ENCODE measurements at places on chromosomes 12 and 14.
A peak's percentile ranks its signal among the peaks of the same experiment; 100 is the strongest.

DNA sequence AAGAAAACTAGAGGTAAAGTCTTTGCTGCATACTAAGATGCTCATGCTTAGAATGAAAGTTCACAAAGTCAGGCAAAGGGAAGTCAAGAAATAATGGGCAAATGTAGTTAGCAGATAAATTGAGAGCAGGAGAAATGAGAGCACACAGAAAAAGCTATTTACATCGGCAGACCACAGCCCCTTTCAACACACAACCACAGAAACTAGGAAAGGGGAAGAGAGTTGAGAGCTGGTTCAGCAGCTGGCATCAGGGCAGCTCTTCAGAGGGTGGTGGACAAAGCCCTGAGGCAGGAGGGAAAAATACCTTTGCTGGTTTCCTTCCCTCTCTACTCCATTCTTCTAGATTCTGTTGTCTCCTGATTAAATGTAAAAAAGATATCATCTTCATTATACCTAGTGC lies 95.4 kb upstream of the ANO4 start:
- no peak for DNase-seq

DNA sequence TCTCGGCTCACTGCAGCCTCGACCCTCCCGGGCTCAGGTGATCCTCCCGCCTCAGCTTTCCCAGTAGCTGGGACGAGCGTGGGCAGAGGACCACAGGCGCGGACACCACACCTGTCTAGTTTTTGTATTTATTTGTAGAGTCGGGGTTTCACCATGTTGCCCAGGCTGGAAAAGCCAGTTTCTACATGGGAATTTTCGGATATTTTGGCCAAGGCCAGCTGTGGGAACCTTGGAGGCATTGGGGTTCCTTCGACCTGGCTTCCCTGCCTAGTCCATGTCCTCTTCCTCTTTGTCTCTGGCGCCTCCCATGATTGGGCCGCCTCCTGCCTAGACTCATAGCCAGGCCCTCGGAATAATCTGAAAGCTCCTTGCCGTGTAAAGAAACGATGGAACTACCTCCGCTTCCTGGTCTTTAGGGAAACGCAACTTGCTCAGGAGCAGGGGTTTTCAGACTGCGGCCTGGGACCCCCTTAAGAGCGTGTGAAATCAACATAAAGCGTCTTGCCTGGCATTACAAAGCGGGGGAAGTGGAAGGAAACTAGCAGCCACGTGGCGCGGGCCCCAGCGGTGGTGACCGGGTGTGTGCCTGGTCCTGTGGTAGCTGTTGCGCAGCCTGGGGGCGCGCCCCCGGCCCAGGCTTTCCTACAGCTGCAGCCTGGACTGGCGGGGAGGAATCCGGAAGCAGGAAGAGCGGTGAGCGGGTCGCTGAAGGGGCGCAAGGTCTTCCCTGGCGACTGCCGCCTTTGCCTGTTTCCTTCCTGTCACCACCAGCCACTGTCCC lies 1.4 kb upstream of the HSP90AA1 start:
- peak; percentile 55 for DNase-seq

DNA sequence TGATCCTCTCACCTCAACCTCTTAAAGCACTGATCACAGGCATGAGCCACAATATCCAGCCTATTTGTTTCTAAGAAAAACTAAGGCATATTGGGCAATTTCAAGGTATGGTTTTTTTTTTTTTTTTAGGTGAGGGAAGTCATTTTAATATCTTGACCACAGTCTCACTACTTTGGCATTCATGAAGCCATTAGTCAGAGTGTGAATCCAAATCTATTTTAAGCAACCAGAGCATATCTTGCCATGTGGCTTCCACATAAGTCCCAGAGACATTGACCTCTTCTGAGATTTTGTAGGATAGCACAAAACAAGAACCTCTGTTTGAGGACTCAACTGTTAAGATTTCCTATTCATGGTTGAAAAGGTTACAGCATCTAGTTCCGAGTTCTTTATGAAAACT lies 130.3 kb upstream of the RBM19 start:
- DNase-seq = no peak

GRCh38 chr14:34387974-34388516 lies 74.0 kb downstream of the SPTSSA start:
- DNase-seq = no peak

GRCh38 chr12:130764475-130765185 lies 48.5 kb upstream of the RIMBP2 start:
- DNase-seq = peak; percentile 68

GRCh38 chr12:21239866-21240265 lies 94.9 kb downstream of the SLCO1A2 start:
- no peak for DNase-seq

GRCh38 chr12:55039395-55040354 lies 19.9 kb downstream of the NEUROD4 start:
- DNase-seq = no peak

- no peak for DNase-seq
These were observed 66.2 kb upstream of the PTGR2 start for GRCh38 chr14:73785336-73785833.

DNA sequence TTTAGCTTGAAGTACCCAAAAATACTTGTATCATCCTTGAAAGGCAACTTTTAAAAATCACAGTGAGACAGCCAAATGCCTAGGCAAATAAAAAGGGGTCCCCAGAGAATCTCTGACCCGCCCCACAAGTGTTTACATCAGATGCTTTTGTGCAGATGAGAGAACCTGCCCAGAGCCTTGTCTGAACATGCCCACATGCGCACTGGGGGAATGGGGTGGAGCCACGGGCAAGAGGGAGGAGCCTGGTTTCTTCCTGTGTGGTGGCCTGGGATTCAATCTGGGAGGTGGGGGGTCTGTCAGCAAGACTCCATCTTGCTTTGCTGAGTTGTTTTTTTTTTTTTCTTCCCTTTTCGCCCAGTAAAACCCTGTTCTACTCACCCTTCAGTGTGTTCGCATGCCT lies 381.7 kb upstream of the CCDC196 start:
- DNase-seq = no peak

DNA sequence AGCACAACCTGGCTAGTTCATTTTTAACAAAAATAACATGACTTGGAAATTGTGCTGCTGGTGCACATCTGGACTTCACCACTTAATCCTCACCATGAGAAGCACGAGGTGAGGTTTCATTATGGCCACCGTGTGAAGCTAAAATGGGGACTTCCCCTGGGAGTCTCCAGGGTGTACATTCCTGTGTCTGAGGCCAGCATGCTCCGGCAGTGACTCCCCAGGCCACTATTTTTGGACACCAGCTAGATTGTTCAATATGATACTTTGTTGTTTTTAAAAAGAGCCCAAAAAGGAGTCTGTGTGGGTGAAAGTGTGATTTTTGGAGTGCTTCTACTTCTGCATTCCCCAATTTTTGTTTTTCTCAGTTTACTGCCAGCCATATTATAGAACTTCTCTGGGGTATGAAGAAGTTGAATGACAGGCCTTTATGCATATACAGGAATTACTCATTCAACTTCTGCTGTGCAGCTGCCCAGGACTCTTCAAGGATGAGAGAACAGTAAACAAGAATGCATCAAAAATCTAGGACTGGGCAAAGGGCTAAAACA lies 16.9 kb upstream of the AICDA start:
- no peak for DNase-seq

GRCh38 chr12:6372403-6373003 lies 2.9 kb downstream of the SCNN1A start:
- no peak for DNase-seq

DNA sequence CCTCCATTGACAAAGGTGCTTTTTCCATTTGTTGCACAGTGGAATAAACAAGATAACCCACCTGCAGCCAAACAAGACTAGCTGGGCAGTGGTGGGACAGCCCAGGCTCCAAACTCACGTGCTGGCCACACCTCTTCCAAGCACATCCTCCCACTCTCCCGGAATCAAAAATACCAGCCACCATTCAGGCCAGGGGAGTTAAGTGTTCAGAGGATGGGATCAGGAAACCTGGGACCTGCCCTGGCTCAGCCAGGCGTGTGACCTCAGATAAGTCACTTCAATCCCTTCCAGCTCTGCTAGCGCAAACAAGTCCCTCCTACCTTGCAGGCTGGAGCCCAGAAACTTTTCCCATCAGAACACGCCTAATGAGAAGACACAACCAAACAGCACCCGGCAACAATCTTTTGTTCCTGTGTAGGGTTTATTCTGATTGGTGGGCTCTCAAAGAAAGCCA lies 43.3 kb downstream of the ACTN1 start:
- DNase-seq = no peak

GRCh38 chr12:100716945-100717732 lies 77.4 kb upstream of the ANO4 start:
- DNase-seq = no peak

DNA sequence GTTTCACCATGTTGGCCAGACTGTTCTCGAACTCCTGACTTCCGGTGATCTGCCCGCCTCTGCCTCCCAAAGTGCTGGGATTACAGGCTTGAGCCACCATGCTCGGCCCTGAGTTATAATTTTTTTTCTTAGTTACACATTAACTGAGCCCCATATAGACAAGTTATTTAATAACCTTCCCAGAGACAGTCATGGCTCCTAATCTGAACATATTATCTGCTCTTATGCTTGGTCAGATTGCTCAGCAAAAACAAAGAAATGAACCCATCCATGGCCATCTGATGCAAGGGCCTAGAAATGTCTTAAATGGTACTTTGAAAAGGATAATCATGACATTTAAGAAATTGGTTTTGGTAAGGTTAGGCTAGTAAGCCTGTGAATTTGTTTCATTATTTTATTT lies 13.0 kb downstream of the SAMD15 start:
- no peak for DNase-seq

DNA sequence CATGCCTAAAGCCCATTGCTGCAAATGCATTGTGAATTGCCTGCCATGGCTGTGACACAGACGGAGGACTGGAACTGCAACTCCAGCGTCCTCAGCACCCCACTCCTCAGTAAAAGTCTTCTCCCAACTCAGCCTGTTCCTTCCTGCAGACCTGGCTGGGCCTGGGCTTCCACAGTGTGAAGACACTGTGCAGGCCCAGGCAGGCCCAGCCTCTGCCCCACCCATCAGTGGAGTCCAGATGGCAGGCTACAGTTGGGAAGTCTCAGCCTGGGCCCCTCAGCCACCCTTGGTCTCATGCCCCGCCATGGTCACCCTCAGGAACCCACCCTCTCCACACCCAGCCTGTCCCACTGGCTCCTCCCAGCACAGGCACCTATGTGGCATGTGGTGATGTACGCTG lies 22.0 kb downstream of the VSX2 start:
- no peak for DNase-seq

DNA sequence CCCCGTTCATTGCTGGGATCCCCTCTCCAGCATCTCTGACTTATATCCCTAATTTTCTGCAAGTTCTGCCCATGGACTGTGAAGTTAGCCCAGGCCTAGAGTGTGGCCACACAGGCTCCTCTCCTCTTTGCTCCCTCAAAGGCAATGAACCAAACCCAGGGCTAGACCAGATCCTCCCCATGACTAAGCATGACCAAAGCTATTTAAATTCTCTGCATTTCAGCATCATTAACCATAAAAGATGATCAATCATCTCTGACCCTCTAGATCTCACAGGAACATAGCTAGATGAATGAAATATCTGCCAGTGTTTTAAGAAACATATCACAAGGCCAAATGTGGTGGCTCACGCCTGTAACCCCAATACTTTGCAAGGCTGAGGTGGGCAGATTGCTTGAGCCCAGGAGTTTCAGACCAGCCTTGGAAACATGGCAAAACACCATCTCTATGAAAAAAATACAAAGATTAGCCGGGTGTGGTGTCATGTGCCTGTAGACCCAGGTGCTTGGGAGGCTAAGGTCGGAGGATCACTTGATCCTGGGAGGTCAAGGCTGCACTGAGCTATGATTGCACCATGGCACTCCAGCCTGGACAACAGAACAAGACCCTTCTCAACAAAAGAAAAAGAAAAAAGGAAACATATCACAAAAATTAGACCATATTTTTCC lies 2.2 kb upstream of the KRT3 start:
- no peak for DNase-seq

GRCh38 chr12:89538897-89539296 lies 13.1 kb upstream of the POC1B start:
- no peak for DNase-seq

GRCh38 chr14:50714450-50715073 lies 46.5 kb upstream of the SAV1 start:
- DNase-seq = no peak

- no peak for DNase-seq
These were observed 96.1 kb downstream of the EML1 start for GRCh38 chr14:99889268-99889667.

GRCh38 chr14:71932229-71932981 lies at the start of gene RGS6:
RGS6 (plus strand) TSS chr14:71932429.
- DNase-seq = peak; percentile 23

GRCh38 chr12:12290206-12290605 lies 23.4 kb upstream of the LRP6 start:
- DNase-seq = no peak

DNA sequence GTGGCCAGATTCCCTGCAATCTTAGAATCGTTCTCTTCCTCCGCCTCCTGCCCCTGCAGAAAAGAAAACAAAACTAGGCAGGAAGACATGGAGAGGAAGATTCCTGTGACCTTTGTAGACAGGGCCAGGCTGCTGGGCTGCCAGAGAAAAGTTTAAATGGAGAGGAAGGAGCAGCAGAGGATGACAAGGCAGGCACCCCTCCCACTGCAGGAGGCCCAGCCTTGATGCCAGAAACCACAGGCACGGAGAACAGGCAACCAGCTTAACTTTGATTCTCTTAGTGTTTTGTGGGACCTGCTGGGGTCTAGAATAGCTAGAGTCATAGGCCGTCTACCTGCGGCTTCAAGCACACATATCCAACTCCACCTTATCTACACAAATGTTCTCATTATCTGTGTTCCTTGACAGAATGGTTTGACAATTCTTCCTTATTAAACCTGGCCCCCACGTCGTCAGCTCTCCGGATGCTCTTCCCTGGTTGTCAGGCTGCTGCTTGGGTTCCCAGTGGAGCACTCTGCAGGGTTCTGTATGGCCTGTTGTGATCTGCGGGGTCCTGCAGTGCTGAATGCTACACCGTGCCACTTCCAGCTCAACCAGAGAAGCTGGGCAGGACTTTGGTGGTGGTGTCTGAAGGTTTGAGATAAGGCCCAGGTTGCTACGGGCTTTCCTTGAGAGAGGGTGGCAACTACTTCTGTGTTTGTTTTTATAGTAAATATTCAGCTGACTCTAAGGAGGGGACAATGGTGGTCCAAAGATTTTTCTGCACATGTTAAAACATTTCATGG lies 609.5 kb downstream of the AACS start:
- DNase-seq = no peak

DNA sequence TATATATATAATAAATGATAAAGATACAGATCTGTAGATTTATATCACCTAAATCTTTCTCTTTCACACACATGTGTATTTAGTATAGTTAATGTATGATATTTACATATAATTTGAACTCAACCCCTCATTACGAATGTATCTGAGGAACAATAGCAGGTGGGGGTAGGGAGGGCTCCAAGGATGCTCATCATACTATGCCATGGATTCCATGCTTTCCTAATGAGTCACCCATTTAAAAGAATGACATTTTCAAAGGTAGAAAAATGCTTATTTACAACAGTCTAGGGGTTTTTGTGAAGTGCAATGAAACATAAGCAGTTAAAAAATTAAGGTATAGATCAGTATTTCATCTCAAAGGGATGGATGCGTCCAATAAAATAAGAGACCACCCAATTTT lies 181.6 kb downstream of the SOX5 start:
- DNase-seq = no peak
